ENCODE measurements at places on chromosomes 1 and 21.

GRCh38 chr1:101389547-101389929, 152.7 kb downstream of the S1PR1 start:
- DNase-seq = no peak

- DNase-seq = no peak
Observed at GRCh38 chr1:164360265-164360664, 198.7 kb upstream of the PBX1 start.

- DNase-seq = no peak
Observed at GRCh38 chr1:156524481-156524869, 23.9 kb upstream of the MEF2D start.

DNA sequence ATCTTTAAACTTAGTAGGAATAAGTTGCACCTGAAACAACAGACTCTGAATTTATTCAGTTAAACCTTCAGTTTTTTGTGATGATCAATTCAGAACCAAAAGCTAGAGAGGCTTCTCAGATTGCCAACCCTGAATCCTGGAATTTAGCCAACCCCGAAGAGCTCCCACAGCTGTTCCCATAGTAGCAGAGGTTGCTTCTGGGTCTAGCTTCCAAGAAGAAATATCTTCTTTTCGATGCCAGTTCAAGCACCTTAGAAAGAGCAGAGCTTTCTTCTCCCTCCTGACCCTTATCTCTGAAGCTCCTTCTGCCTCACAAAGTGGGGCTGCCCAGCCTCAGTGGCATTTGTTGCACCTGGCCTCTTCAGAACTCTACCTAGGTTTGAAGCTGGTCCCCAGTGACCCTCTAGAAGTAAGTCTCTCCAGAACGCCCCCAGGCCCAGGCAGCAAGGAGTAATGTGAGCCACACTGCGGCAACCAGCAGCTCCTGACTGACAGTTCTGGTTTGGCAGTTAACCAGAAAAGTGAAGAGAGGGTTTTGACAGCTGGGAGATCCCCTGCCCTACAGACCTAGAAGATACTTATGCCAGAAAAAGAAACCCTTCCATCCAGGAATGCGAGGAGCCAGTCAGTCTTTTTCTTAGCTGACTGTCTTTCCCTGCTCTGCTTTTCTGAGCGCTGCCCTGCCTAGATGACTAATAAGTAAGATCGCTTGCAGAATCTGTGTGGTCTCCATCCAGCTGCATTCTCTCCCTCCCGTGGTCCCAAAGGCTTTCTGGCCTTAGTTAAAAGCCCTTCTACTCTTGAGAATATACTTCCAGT, 165.9 kb downstream of the ADGRL4 start:
- DNase-seq = no peak

- no peak for DNase-seq
Observed at GRCh38 chr1:78624035-78624434, 3.8 kb downstream of the IFI44L start.
